ENCODE measurements at places on chromosomes 3 and 15.

- no peak for DNase-seq
These were observed 2.7 kb downstream of the ZNF654 start for GRCh38 chr3:88061746-88062145.

- DNase-seq: no peak
These were observed 66.4 kb downstream of the BCHE start for GRCh38 chr3:165770781-165771180.

GRCh38 chr15:77350792-77351191 lies 69.1 kb downstream of the PEAK1 start:
- DNase-seq: no peak

GRCh38 chr3:41037651-41038334 lies 161.5 kb upstream of the CTNNB1 start:
- DNase-seq: no peak

- no peak for DNase-seq
These were observed 42.1 kb downstream of the PRTG start for GRCh38 chr15:55700876-55701275.

DNA sequence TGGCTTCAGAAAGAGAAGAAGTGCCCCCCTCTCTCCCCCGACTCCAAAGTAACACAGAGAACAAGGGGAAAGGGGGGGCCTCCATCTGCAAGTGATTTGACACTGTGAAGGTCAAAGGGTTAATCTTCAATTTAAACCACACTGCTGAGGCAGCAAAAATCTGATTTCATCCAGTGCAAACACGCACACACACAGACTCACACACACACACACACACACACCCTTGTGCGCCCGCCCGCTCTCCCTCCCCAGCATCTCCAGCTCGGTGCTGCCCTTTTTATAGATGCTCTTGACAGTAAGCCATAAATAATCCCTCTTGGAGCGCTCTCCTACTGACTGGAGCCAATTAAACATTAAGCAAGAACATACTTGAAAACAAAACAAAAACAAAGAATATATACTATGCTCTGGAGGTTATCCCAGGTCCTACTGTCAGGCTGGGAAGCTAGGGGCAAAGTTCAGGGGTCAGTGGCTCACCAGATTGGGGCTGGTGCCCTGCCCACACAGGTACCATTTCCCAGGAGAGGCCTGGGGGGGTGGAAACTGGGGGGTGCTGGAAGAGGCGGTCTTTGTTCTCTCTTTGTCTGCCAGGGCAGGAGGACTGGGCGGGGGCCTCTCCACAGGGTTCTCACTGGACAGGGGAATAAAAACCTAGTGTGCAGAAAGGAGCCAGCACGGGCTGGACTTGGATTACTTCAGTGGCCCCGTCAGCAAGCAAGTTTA lies 16.3 kb downstream of the BMF start:
- DNase-seq: no peak

- no peak for DNase-seq
These were observed 491.1 kb upstream of the NR2F2 start for GRCh38 chr15:95839367-95839782.

DNA sequence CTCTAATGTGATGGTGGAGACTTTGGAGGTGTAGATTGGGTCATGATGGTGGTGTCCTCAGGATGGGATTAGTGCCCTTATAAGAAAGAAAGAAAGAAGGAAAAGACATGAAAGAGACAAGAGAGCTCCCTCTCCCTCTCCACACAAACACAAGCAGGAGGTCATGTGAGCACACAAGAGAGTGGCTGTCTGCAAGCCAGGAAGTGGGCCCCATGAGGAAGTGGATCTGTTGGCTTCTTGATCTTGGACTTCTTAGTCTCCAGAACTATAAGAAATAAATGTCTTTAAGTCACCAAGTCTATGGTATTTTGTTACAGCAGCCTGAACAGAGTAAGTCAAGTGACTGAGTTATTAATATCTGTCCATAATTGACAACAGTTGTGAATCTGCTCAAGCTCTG lies 17.1 kb downstream of the IQCB1 start:
- no peak for DNase-seq

DNA sequence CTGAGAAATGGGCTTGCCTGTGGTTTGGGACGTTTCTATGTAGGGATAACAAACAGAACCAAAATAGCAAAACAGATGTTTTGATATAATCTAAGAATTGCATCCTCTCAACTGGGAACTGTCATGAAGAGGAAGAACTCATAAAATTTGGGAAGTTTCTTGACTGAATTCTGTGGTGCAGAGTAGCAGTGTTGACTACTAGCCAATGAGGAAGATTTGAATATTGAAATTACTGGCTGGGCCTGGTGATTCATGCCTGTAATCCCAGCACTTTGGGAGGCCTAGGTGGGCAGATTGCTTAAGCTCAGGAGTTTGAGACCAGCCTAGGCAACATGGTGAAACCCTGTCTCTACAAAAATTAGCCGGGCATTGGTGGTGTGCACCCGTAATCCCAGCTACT lies 42.2 kb downstream of the ZNF609 start:
- DNase-seq: no peak

DNA sequence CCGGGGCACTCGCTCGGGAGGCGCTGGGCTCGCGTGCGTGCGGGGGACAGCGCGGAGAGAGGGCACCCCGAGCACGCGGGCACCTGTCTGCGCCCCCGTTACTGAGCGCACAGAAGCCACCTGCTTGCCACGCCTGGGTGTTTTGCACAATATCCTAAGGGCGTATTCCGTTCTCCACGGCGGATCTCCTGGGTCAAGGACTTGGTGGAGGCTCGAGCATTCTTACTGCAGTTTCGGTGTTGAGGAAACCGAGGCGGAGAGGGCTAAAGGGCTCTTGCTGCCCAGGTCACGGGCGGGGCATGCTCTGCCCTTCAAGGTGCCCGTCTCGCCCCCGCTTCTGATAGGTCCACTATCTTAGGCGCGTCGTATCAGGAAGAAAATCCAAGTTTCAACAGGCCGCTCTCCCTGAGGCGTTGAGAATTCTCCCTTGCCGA lies 526 bp downstream of the GPD1L start:
- DNase-seq: peak; percentile 18

GRCh38 chr3:46848271-46849044 lies 14.8 kb downstream of the MYL3 start:
- peak; percentile 15 for DNase-seq

GRCh38 chr3:156341332-156341731 lies 213.6 kb downstream of the SSR3 start:
- no peak for DNase-seq

DNA sequence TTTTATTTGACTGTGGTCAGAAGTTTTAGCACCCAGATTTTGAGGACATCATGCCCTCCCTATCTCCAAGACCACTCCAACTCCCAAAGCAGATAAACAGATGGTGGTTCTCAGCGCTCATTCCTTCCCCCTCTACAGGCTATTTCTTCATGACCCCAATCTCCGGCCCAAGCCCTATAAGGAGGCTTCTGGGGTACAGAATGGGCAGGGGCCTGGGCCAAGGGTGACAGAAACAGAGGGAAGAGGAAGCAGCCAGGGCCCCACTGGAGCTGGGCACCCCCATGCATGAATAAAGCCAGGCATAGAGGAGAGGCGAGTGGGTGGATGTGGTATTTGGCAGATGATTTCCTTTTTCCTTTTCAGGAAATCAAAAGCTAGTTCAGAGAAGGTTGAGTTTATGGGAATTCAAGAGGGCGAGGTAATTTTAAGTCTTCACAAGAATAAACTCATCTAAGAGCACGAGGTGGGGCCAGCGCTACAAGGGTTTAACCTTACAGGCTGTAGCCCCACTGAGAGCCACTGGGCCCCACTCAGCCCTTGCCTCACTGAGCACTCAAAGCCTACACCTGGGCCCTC lies 104.8 kb upstream of the HERC1 start:
- no peak for DNase-seq

DNA sequence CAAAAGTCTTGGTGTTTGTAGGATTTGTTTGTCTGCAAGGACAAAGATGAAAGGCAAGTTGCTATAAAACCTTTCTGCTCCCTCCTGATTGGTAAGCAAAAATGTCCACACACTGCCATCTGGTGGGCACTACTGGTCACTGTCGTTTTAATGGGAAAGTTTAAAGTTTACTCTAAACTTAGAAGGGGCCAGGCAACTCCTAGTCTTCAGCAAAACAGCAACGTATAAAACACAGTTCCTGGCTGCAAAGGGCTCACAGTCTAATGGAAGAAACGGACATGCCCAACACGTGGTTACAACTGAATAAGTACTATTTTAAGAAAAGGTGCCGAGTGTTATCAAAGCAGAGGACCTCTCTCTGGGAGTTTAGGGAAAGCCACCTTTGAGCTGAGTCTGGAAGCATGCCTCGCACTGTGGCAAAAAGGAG lies 23.7 kb upstream of the TPRG1 start:
- DNase-seq: peak; percentile 49

DNA sequence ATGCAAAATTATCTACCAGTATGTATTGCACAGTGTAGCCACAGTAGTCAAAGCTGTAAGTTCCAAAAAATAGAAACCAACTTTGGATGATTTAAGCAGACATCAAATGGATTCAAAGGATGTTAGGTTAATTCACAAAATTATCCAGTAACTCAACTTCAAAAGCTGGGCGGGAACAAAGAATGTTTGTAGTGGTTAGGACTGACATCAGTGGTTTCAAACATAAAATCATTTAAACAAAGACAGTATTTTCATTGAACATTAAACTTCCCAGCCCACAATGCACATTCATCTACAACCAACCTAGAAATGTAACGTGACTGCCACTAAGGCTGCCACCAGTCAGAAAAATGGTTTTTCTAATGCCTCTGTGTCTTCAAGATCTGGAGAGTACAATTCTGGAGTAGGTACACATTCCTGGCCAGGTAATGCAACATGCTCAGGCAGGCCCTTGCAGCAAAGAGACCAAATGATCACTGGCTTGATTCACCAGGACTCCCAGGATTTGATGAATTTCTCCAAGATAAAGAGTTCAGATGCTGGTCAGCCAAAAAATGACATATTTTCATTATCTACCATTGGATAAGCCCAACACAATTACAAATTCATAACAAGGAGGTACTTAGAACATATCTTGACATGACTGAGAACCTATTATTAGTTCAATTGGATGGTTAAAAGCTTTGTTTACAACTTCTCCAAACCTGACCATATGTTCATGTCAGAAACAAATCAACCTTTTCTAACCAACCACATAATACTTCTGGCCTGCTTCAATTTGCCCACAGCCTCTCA lies 189.8 kb upstream of the CNTN4 start:
- DNase-seq: no peak

GRCh38 chr15:101450403-101451265 lies 38.9 kb downstream of the PCSK6 start:
- DNase-seq: no peak

GRCh38 chr15:88908123-88908522 lies 5.1 kb downstream of the MFGE8 start:
- DNase-seq: no peak

DNA sequence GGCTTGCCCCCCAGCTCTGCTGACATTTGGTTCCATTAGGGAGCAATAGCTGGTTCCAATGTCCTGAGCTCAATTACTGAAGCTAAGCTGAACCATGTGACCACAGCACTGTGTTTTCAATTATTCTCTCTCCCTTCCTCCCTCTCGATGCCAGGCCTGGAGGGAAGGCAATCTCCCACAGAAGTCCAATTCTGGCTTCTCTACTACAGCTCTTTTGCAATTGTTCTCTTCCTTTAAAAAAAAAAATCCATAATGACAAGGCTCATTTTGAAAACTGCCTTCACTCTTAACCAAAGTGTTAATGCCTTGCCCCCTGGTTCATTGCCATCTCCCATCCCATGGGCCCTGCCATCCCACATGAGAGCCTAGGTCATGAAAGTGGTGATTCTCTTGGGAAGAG lies 24.8 kb downstream of the IL16 start:
- no peak for DNase-seq

- peak; percentile 25 for DNase-seq
These were observed 1.4 kb upstream of the DIS3L start for GRCh38 chr15:66291816-66292570.

DNA sequence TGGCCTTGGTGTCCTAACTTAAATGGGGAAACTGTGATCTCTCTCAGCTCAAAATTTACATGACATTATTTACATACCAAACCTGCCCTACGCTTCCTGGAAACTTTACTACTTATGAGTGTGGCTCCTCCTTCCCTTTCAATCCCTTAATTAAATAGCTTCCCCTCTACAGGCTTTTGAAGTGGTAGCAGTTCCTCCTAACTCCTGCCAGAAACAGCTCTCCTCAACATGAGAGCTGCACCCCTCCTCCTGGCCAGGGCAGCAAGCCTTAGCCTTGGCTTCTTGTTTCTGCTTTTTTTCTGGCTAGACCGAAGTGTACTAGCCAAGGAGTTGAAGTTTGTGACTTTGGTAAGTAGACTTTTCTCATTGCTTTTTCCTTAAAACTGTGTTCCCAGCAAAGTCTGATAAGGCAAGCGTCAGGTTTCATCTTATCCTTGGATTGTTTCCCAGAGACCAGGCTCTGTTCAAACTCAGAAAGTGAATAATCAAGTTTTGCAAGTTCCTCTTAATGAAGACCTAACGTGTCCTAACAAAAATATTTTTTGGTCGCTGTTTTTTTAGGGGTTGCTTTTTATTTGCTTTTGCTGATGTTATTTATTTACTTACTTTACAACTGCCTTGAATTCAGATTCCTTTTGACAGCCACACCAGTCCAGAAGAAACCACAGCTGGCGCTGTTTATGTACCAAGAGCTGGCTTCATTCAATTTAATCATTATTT lies at the start of gene ACP3:
Gene ACP3 (plus strand): TSS at position 179 of the 720 bp plus-strand sequence. CDS start 50 bp downstream, at position 229.
- DNase-seq: peak; percentile 2

DNA sequence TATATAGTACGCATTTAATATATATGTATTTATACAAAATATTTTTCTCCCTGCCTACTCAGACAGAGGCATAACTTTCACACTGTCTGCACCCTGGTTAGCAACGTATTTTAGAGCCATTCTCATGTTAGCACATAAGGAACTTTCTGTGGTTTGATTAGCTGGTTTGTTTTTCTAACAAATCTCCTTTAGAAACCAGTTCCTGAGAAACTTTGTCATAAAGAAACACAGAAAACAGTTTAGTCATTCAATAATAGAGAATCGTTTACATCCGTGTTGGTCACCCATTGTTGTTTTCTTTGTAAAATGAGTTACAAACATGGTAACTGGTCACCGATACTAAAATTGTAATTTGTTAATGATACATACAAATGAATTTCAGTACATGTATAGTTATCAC lies 5.9 kb upstream of the NGRN start:
- DNase-seq: no peak

DNA sequence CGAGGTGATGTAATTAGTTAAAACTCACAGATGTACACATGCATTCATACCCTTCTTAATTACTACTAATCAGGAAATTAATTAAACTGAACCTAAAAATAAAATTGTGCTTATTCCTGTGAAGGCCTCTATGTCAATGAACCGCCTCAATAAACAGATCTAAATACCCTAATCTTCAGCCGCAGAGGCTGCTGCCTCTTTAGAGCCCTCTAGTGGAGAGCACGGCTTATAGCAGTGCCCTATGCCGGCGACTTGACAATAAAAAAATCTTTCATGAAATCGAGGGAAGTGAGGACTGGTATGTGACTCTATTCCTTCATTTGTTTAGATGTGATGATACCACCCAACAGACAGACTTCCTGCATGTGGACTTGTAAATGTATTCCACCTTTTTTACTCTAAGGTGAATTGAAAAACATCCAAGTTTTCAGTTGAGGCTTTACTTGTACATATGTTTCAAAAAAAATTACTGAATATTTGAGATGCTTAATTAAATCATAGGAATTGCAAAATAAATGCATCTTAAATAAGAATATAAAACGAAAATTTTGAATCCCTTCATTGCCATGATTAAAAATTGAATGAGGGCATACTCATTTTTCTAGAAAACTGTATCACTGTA lies 8.3 kb upstream of the EPHA3 start:
- DNase-seq: peak; percentile 35
